ENCODE measurements at places on chromosomes 2 and 18.

DNA sequence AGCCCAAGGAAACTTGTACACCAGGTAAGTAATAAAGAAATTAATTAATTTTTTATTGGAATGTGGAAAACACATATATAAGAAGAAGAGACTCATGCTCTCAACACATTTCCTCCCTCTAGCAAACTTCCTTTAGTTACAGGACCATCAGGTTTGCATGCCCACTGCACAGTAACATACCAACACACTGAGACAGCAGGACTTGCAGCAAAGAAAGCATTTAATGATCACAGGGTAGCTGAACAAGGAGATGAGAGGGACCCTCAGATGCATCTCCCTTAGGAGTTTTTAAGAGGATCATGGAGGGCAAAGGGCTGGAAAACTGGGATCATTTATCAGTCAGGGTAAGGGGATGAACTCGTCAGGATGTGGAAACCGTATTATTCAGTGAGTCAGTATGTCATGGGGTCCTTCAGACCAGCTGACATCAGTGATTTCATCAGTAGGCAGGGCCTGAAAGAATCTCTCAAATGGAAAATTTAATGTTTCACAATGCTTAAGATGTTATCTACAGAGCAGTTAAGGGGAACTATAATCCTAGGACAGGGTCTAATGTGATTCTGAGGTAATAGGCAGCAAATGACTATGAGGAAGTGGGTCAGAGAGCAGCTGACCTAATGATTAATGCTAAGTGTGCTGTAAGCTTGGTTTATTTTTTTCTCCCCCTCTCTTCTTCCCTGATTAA lies 193.8 kb upstream of the RND3 start:
- no peak for DNase-seq

DNA sequence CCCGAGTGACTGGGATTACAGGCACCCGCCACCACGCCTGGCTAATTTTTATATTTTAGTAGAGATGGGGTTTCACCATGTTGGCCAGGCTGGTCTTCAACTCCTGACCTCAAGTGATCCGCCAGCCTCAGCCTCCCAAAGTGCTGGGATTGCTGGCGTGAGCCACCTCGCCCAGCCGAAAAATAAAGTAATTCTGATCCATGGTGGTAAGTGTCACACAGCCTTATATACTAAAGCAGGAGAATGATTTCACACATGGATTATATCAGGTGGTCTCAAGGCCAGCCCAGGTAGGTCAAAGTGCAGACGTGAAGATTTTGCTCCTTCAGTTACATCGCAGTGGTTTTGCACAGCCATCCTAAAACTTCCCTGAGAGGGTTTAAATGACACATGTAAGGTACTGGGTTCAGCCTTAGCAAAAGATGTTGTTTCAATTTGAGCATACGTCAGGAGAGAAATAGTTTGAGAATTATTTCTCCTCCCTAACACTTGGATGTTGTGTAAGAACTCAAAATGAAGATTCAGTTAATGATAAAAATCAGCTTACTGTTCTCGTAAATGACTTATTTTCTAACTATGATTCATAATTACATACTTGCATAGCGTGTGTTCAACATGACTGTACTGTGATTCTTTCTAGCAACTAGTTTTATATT lies 93.0 kb upstream of the SLC39A10 start:
- DNase-seq: peak; percentile 66

- peak; percentile 70 for DNase-seq
Observed at GRCh38 chr18:23487738-23488570, 15.4 kb upstream of the RMC1 start.

- no peak for DNase-seq
Observed at GRCh38 chr2:43792653-43793052, 18.8 kb downstream of the DYNC2LI1 start.

- no peak for DNase-seq
Observed at GRCh38 chr18:22307528-22307927, 110.2 kb downstream of the CTAGE1 start.

GRCh38 chr18:48797841-48798255 lies 152.9 kb downstream of the SMAD7 start:
- DNase-seq: peak; percentile 54

- no peak for DNase-seq
Observed at GRCh38 chr18:2293109-2293839, 278.0 kb downstream of the METTL4 start.

DNA sequence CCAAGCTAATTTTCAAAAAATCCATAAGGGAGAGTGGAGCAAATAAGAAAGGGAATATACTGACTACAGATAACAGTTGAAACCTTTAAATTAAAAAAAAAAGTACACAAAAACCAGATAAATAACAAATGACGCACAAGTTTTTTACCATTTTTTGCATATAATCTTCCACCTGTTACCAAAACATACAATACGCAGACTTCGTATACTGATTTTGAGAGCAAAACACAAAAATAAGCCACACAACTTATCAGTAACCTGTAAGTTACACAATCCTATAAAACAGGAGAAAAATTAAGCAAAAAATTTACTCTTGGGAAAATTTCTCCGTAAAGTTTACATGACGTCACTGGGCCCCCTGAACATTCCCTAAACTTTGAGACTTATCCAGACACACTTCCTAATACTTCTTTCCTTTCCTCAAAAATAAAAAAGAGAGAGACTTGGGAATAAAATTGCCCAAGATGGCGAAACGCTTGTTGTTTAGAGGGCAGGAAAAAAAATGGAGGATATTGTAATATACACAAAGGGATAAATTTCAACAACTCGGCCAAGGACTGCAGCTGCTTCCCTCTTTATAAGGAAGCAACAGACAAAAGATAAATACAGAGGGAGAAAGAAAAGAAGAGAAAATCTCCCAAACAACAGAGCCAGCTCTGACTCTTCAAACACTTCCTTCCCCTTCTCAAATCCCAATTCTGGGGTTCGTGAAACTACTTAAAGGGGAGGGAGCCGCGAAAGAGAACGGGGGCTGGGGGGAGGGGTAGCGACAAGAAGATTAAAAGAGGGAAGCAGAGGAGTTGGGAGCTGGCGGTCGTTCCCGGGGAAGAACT lies 1.6 kb downstream of the BAZ2B start:
- no peak for DNase-seq

- DNase-seq: no peak
Observed at GRCh38 chr2:111617299-111618225, 266.4 kb downstream of the ANAPC1 start.

DNA sequence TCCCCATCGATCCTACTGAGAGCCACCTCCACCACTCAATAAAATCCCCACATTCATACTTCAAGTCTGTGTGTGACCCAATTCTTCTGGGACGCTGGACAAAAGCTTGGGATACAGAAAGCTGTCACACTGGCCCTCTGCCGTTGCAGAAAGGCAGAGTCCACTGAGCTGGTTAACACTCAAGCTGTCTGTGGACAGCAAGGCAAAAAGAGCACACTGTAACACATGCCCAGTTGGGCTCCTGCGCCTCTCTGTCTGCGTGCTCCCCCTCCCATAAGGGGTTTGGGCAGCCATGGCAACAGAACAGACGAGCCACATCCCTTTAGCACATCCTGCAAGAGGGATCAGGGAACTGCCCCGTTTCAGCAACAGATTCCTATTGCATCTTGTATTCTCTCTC lies 106.9 kb upstream of the RGPD4 start:
- no peak for DNase-seq

GRCh38 chr2:23388756-23389514 lies 4.0 kb downstream of the KLHL29 start:
- DNase-seq: no peak

- no peak for DNase-seq
Observed at GRCh38 chr18:65221736-65222135, 529.1 kb upstream of the CDH7 start.

DNA sequence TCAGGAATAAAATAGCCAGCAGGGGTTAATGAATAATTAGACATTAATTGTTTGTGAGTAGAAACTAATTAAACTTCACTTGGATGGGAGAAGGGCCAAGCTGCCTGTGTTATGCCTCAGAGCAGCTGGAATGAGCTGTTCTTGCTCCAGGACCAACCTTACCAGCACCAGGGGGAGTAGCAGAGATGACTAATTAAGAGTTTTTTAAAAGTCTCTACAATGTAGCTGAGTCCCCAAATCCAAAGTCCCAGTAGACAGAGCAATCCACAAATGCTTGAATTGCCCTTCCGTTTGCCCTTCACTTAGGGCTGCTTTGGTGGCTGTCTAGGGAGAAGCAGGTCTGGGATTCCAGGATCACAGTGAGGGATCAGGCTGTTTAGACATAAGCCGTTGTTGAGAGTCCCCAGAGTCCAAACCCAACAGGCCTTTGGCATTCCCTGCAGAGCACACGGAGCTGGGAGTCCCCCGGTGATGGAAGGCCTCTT lies 59.4 kb downstream of the RHOB start:
- no peak for DNase-seq

Data from activated CD8-positive, alpha-beta memory T cell treated with anti-CD3 and anti-CD28 coated beads for 24 hours (primary cell).